H9 (cell line): ENCODE measurements at places on chromosomes 4 and X. TPM values are rescaled to one million over a fixed set of nuclear protein-coding genes. Genes with fewer than 3 reads are reported as not detected.

DNA sequence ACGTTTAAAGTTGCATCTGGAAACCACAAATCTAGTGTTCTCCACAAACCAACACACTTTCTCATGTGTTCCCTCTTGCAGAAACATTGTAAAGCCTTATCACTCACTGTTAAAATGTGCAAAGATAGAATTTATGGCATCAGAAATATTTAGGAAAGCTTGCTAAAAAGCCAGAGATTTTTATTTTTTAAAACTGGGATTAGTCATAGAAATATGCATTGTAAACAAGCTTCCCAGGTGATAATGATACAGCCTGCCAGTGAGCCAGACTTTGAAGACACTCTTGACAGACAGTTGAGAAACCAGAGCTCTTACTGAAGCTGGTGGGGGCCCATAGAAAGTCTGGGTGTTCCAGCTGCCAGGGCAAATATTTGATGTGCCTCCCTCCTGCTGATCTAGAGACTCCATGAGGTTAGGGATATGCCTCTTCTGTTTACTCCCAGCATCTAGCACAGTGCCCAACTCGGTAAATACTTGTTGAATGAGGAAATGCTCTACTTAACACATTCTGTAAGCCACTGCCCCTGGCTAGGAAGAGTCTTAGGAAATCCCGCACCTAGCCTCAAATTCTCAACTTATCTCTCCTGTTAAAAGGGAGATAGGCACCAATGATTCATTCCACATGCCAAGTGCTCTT lies 179.0 kb upstream of the RASGEF1B start:
- no peak for DNase-seq

GRCh38 chrX:27998666-27999065 lies 17.4 kb upstream of the DCAF8L1 start:
- DNase-seq: no peak

PRRG3 gene
- 2.7 and 4.9 TPM in 2 replicates for total RNA-seq

NR0B1 gene
- total RNA-seq: 0.18 TPM in 1 of 2 replicates, not detected in the other

SOWAHD gene
- 0.92 and 0.98 TPM in 2 replicates for total RNA-seq

UGT2B11 gene
- not detected in 2 replicates for total RNA-seq

DNA sequence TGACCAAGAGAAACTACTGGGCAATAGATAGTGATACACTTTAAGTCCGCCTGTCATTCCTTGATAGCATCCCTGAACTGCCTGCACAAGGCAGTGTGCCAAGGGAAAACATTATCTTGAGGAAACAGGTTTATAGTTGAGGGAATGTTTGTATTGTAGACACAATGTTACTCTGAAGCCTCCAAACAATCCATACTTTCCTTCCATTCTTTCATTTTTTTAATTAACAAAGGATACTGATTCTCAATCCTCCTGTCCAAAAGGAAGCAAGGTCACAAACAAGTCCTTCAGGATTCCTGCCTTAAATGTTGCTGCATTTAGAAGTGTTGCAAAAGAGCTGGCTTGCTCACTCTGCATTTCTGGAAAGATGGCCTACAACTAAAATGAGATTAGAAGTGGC lies 61.7 kb upstream of the PRSS48 start:
- no peak for DNase-seq

DNA sequence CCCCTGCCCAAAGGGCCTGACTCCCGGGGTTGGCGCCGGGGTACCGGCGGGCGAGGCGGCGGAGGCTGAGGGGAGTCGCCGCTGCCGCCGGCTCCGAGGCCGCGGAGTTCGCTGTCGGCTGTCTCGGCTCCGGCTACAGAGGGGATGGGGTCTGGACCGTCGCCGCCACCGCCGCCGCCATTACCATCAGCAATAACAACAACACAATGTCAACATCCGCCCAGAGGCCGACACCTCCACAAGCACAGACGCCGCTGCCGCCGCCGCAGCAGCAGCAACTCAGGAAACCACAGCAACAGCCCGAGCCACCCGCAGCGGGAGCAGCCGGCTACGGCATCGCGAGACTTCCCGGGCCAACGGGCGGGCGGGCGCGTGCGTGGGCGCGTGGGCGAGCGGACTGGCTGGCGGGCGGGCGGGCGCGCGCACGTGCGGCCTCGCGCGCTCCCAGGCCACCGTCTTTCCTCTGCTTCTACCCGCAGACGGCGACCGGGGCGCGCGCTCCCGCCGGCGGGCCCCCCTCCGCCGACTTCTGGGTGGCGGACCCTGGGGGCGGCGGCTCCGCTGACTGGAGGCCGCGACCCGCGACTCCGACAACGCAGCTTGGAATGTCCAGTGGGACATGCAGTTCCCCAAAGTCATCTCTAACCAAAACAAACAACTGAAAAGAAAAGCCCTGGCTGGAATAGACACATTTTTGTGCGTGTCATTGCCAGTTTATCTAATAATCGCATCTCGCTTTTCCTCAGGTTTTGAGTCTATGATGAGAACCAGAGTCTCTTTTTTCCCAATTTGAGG lies at the start of gene CHIC2:
TSS of gene CHIC2 (minus strand) at position 289 of the 795 bp plus-strand sequence. CDS start 305 bp downstream, outside the sequence.
- peak; percentile 96 for DNase-seq

DNA sequence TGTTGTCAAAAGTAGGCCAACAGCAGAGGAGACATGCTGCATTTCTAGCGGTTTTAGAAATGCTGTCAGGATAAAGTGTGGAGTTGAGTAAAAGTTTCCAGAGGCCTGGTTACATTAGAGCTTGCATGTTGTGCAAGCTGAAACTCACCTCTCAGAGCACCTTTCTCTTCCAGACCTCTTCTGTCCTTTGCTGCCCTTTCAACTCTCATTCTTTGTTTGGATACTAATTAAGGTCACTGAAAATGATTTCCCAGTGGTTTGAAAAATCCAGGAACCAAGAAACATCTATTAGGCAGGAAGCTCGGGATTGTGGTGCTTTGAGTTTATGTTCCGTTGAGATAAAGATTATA lies 426.6 kb downstream of the MAPK10 start:
- no peak for DNase-seq

- DNase-seq: no peak
Measured at GRCh38 chr4:55920571-55920970, 28.2 kb upstream of the CEP135 start.

DNA sequence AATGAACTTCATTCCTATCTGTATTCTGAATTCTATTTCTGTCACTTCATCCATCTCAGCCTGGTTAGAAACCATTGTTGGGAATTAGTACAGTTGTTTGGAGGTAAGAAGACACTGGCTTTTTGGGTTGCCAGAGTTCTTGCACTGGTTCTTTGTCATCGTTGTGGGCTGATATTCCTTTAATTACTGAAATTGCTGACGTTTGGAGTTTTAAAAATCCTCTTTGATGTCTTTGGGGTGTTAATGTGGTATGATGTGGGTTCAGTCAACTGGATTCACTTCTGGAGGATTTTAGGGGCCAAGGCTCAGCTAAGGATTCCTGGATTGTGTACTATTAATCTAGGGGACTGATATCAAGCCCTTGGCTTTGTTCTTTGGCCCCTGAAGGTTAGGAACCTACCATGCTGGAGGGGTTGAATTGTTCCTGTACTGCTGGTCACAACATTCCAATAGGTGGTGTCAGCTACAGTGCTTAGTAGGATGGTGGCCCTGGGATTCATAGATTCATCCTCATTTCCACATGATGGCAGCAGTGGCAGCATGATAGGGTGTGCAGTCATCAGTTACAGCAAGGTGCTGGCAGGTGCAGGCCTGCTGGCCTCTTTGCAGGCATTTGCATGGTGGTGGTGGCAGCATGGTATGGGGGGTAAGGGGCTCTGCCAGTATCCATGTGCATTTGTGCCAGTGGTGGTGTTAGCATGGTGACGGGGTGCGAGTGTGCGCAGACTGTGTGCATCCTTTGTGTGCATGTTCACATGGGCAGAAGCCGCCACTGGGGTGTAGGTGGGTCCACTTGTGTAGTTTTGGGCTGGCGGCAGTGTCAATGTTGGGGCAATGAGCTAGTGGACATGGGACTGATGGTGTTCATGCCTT lies 301.3 kb downstream of the TEX13C start:
- DNase-seq: no peak

CAPN6 gene
- total RNA-seq: 7.2 and 7.4 TPM in 2 replicates
